ENCODE measurements at places on chromosomes 11 and 22.
A peak's percentile ranks its signal among the peaks of the same experiment; 100 is the strongest.

GRCh38 chr11:36953976-36954375, 355.9 kb upstream of the RAG2 start:
- DNase-seq, result no peak

DNA sequence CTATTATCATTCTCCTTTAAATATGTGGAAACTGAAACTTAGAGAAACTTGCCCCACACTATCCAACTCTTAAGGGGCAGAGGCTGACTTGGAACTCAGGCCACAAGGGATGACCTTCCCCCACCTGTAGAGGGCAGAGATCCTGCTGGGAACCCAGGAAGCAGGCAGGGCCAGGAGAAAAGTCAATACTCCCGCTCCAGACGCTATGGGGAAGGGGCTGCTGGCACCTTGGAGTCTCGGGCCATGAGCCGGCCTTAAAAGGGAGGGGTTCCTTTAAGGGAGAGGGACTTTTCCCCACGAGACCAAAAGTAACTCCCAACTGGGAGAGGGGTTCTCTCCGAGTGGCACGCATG, 620 bp upstream of the ANO5 start:
- no peak for DNase-seq

DNA sequence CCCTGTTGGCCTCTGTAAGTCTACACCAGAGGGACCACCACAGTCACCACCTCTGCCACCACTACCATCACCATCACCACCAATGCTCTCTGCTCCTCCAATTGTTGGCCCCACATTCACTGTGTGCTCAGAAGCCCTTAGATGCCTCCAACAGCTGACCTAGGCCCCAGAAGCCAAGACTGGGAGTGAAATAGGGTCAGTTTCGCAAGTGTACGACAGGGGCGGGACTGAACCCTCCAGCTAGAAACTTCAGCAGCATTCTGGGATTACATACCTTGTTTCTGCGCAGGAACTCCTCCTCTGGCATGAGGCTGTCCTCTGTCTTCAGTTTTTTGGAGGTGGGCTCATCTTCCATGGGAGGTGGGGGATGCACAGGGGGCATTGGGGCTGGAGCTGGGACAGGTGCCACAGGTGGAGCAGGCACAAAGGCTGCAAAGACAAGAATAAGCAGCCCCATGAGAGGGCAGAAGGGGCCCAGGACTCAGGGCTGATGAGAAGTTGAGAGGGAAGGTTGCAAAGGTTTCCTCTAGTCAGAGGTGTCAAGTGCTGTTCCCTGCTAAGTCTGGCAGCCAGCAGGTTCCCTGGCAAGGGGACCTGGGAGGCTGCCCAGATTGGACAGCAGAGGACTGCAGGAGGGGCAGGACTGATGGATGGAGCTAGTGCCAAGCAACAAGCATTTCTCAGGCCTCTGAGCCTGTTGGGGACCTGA, 10.2 kb upstream of the TBC1D10A start:
- DNase-seq, result no peak

GRCh38 chr11:57679396-57679795, 11.5 kb downstream of the ZDHHC5 start:
- no peak for DNase-seq

- DNase-seq, result no peak
These were observed 29.4 kb downstream of the SIK2 start for GRCh38 chr11:111631666-111632039.

GRCh38 chr11:88475991-88476418, 138.5 kb upstream of the CTSC start:
- DNase-seq, result no peak

DNA sequence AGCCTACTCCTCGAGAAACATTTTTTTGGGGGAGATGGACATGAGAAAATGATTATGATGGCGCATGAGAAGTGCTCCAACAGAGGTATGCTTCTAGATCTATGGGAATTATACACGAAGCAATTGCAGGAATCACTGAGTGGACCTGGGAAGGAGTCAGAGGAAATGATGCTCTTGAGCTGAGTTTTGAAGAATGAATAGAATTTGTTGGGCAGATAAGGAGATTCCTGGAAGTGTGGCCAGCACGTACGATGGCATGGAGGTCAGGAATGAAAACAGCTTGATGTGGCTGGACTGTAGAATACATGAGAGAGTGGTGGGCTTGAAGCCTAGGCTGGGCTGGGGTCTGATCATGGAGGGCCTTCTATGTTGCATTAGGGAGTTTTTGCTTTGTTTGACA, 31.7 kb downstream of the ADAMTS15 start:
- no peak for DNase-seq

- no peak for DNase-seq
These were observed 20.7 kb downstream of the SPON1 start for GRCh38 chr11:13983081-13983751.

DNA sequence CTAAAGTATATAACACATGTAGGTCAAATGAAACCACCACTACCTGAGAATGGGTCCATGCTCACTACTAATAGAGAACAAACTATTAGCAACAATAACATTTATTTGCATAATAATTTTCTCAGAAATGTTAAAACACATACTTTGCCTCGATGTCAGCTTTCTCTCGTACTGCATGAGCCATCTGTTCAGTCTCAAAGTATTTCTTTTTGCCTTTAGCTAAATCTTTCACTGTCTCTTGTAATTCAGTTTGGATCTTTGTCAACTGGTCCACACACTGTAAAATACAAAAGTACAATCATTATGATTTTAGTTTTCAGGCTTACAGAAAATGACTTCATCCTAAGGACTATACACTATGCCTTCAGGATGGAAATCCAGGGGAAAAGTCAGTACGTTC, 153.3 kb downstream of the FCHSD2 start:
- DNase-seq, result no peak

DNA sequence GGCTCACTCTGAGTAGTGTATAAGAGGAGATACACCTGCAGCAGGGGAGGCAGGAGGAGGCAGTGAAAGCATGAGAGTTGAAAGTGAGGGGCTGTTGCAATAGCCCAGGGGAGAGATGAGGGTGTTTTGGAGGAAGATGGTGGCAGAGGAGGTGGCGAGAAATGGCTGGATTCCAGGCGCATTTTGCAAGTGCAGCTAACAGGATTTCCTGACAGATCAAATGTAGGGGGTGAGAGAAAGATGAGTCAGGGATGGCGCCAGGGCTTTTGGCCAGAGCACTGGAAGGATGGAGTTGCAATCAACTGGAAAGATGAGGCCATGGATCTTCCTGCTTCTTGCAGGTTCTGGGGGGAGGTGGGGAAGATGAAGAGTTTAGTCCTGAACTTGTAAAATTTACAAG, 16.8 kb upstream of the TSPAN18 start:
- no peak for DNase-seq

DNA sequence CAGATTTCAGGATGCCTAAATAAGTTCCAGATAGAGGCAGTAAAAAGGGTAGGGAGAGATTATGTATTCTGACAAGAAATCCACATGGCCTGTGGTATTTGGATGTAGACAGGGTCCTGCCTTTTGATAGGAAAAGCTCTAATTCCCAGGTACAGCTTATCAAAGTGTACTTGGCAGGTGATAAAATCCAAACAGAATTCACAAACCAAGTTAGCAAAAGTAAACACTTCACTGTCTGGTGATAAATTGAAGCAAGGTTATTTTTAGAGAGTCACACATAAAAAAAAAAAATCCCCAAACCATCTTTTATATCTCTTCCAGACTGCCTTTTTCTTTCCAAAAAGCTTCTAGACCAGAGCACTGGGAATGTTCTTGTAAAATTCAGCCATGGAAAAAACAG, 5.7 kb downstream of the CBLIF start:
- no peak for DNase-seq

- DNase-seq, result no peak
These were observed 46.8 kb upstream of the IGLL5 start for GRCh38 chr22:22840780-22841179.

DNA sequence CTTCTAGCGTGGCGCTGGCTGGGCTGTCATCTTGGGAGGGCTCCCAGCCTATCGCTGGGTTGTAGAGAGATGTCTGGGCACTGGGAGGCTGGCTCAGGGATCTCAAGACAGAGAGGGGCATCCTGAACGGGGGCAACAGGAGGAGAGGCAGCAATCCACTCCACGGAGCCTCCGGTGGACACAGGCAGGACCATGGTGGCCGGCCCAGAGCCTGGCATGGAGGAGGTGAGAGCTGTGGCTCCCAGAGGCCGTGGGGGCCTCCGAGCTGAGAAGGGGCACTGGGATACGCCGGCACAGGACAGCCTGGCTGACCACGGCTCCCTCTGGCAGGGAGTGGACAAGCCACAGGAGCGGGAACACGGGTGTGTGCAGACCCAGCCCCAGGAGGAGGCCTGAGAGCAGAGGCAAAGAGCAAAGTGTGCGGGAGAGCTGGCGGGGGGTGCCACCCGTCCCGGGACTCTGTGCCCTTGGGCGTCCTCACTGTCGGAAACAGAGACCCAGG, 9.1 kb downstream of the MRGPRF start:
- no peak for DNase-seq

GRCh38 chr11:122138744-122139594, 23.0 kb upstream of the BLID start:
- no peak for DNase-seq

- DNase-seq, result no peak
These were observed 93.2 kb downstream of the LRRC32 start for GRCh38 chr11:76577226-76577920.

- DNase-seq, result no peak
These were observed 2.0 kb downstream of the FBLN1 start for GRCh38 chr22:45504373-45505341.

- peak; percentile 49 for DNase-seq
These were observed 2.0 kb downstream of the HEPN1 start for GRCh38 chr11:124920870-124921609.

DNA sequence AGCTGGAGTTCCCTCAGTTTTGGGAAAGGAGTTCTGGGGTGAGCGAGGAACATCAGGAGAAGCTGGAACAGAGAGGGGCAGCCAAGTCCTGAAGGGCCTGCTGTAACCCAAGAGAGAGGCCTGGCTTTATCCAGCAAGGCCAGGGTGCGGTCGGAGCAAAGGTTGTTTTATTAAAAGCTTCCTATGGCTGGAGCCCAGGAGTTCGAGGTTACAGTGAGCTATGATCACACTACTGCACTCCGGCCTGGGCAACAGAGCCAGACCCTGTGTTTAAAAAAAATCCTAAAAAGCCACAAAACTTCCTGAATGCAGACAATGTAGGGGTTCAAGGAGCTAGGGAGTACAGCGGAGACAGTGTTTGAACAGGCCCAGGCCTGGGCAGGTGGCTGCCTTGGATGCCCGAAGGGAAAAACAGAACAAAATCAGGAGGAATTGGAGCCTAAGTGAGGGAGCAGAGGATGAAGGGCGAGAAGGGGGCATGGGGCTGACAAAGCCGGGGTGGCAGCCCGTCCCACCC, 22.2 kb upstream of the MALAT1 start:
- DNase-seq, result no peak

DNA sequence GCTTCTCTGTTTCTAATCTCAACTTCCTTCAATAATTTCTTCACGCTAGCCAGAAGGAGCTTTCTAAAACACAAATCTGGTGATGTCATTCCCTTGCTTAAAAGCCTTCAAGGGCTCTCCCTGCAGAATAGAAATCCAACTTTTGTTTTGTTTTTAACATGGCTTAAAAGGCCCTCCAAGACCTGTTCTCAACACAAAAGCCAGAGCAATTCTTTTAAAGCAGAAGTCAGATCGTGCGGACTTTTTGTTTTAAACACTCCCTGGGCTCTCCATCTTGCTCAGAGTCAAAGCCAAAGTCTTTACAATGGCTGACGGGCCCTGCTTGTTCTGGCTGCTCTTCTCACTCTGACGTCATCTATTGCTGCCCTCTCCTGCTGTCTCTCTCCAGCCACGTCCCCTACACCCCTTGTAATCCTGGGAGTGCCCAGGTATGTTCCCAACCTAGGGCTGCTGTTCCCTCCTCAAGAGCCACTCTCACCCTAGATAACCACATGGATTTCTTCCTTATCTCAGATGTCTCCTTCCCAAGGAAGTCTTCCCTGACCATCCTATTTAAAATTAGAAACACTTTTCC, 22.5 kb downstream of the TECTA start:
- no peak for DNase-seq

GRCh38 chr11:118715245-118715831, 35.9 kb upstream of the TREH start:
- no peak for DNase-seq

GRCh38 chr11:131661132-131661531, 290.7 kb downstream of the NTM start:
- no peak for DNase-seq

GRCh38 chr11:72576243-72576595, 98.0 kb downstream of the PDE2A start:
- no peak for DNase-seq

DNA sequence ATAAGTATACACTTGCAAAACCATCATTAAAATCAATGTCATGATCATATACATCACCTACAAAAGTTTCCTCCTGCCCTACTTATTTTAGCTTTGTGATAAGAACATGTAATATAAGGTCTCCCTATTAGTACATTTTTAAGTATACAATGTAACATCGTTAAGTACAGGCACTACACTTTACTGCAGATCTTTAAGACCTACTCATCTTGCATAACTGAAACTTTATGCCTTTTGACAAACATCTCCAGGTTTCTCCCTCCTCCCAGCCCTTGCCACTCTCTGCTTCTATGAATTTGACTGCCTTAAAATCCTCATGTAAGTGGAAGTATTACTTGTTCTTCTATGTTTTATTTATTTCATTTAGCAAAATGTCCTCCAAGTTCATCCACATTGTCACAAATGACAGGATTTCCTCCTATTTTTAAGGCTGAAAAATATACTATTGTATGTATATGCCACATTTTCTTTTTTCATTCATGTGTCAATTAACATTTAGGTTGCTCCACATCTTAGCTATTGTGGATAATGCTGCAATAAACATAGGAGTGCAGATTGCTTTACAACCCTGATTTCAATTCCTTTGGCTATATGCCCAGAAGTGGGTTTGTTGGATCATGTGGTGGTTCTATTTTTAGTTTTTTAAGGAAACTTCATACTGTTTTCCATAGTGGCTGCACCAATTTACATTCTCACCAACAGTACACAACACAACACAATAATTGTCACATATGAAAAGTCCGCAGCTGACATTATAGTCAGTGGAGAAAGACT, 471.1 kb upstream of the ANO3 start:
- no peak for DNase-seq

- no peak for DNase-seq
These were observed 11.7 kb upstream of the SOX10 start for GRCh38 chr22:37996079-37996478.

DNA sequence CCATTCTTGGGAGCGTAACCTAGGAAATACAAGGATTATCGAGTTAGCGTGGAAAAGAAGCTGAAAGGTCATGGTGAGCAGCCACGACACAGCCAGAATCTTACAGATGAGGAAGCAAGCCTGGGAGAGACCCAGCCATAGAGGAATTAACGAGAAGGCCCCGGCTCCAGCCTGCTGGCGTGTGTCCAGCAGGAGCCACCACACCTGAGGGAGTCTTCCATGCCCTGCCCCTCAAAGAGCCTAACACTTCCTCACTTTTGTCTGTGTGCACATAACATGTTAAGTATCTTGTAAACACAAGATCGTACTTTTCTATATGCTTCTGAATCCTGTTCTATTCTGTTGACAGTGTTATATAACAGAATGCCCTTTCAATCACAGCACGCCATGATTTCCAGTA, 18.1 kb downstream of the CECR2 start:
- DNase-seq, result no peak

DNA sequence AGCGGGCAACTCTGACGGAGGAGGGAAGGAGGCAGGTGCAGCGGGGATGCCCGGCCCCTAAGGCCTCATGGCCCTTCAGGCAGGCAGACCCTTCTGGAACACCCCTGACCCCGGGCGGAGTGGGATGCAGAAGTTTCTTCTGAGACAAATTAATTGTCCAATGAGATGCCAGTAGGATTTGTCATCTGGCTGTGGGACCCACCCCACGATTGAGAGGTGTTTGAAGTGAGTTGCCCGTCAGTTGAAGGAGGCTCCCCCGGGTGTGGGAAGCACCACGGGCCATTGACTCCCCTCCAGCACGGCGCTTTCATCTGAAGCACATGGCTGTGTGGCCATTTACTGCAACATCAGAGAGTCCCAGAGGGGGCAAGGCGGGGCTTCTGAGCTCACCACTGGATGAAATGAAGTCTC, 527.8 kb downstream of the BRD1 start:
- no peak for DNase-seq

Data from stimulated activated CD4-positive, alpha-beta T cell treated with anti-CD3 and anti-CD28 coated beads, Interleukin-12 subunit alpha, Interleukin-12 subunit beta, amount 100 ng/mL, for 24 hours (primary cell).